Activated naive CD4-positive, alpha-beta T cell (primary cell): ENCODE measurements at places on chromosomes 12 and 14.

DNA sequence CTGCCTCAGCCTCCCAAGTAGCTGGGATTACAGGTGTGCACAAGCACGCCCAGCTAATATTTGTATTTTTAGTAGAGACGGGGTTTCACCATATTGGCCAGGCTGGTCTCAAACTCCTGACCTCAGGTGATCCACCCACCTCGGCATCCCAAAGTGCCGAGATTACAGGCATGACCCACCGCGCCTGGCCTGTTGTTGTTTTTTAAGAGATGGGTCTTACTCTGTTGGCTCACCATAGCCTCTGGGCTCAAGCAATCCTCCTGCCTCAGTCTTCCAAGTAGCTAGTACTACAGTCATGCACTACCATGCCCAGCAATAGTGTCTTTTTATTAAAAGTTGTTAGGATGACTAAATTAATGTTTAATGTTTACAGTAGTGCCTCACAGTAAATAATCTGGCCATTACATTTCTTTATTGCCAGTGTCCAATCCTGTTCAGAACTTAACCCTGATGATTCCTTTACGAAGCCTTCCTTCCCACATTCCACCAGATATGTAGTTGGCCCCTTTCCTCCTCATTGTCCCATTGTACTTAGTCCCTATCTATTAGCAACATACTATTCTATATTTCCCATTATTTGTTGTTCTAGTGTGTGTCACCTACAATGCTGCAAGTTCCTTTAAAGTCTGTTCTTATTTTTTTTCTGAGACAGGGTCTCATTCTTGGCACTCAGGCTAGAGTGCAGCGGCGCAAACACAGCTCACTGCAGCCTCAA lies 8.8 kb upstream of the SMARCC2 start:
- DNase-seq = no peak

- DNase-seq = no peak
These were observed 211.6 kb downstream of the KIF26A start for GRCh38 chr14:104349950-104350349.

GRCh38 chr14:104892531-104893434 lies 27.7 kb downstream of the CEP170B start:
- no peak for DNase-seq

DNA sequence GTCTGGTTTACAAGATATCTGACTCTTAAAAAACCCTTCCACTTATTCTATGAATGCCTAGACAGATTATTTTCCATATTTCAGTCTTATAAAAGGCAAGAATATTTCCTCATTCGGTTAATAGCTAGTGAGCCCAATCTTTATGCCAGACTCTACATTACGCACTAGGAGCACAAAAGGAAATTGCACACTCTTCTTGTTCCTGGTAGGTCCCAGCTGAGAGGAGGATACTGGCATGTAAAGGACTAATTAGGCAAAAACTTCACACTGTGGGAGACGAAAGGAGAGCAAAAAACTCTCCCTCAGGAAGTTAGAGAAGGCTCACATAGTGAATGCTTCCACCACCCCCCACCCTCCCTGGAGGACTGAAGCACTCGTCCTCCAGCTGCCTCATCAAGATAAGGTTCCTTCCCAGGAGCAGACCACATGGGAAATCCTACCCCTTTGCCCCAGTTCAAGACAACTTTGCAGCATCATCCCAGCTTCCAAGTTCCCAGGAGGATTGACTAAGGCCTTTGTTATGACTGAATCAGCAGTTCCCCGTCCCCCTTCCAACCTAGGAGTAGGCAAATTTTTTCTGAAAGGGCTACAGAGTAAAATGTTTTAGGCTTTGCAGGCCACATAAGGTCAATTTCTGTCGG lies 14.5 kb downstream of the CAPZA3 start:
- DNase-seq = no peak

DNA sequence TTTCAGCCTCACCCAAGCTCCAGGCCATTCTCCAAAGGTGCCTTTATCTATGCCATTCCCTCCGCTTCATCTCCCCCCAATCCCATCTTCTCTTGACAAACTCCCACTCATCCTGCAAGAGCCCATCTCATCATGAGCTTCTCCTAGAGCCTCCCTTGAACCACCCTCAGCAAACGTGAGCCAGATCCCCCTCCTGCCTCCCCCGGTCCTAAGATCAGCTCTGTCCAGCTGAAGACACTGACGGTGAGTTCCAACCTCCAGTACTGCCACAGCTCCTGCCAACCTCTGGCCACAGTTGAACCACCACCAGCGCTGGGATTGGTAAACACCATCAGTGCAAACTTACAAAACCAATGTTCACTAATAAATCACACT lies 124.6 kb downstream of the BCL11B start:
- no peak for DNase-seq

- no peak for DNase-seq
These were observed 61.8 kb upstream of the RTL1 start for GRCh38 chr14:100965296-100965695.

DNA sequence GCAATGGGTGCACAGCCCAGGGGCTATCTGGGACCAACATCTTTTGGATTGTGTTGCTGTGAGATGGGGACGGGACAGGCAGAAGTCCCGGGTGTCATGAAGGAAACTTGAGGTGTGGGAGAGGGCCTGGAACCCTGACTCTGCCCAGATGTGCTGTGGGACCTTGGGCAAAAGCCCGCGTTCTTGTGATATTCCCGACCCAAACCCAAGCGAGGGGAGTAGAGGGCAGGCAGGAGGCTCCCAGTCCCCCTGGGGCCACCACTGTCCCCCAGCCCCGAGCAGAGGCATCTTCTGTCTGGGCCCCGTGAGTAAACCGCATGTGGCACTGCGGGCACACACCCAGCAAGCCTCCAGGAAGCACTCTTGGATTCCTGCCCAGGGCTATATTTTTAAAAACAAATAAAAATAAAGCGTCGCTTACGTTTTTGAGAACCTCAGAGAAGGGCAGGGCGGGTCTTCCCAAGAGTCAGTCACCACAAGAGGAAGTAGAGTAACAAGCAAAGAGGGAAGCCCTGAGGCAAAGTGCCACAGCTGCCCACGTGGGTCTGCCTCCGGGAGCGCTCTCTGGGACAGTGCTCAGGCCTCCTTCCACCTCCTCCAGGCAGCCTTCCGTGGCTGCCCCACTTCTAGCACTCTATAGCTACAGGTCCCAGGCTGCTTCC lies 39.5 kb downstream of the BEGAIN start:
- no peak for DNase-seq
